Lower lobe of right lung (tissue), 2 donors: ENCODE measurements at places on chromosomes 6 and 20.

GRCh38 chr6:97440590-97441176 lies 157.7 kb upstream of the MMS22L start:
- no peak for DNase-seq

DNA sequence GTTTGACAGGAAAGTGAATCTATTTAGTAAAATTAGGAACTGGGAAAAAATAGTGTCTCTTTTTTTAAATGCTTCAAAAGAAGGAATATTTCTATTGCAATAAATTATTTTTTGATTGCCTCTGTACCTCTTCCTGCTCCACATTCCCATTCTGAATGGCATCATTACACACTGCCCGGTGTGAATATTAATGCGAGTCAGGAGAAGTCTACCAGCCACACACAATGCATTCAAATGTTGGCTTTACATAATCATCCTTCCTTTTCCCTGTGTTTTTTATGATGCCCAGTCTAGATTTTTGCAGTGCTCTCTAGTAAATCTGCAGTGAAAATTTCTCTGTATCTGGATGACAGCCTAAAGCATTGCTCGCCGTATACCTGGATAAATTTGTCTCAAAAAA lies 118.9 kb downstream of the SAMD5 start:
- DNase-seq: no peak

DNA sequence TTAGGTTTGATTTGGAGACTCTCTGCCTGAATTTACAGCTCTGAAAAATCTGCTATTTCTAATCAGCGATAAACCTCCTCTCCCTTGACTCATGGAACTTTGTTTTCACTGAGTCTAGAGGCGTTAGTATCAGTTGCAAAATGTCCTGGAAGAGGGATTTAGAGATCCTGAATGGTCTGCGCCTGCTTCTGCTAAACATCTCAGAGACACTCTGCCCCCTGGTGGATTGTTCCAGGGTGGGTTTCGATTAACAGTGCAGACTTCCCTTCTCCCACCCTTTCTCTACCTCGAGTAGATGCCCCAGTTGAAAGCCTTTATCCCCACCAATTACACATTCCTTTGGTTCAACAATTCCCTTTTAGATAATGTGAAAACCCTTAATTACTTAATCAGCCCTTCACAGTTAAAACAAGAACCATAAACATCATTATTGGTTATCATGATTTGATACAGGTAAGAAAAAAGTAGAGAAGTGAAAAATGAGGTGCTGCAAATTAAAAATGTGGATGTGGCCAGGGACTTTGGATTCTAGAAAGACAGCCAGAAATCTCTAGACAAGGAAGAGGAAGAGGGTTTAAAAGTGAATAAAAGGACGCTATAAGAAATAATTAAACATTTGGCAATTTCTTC lies 5.5 kb downstream of the HTR1B start:
- peak; percentile 47 for DNase-seq

GRCh38 chr20:50815162-50815989 lies 20.5 kb downstream of the BCAS4 start:
- DNase-seq: peak; percentile 64

DNA sequence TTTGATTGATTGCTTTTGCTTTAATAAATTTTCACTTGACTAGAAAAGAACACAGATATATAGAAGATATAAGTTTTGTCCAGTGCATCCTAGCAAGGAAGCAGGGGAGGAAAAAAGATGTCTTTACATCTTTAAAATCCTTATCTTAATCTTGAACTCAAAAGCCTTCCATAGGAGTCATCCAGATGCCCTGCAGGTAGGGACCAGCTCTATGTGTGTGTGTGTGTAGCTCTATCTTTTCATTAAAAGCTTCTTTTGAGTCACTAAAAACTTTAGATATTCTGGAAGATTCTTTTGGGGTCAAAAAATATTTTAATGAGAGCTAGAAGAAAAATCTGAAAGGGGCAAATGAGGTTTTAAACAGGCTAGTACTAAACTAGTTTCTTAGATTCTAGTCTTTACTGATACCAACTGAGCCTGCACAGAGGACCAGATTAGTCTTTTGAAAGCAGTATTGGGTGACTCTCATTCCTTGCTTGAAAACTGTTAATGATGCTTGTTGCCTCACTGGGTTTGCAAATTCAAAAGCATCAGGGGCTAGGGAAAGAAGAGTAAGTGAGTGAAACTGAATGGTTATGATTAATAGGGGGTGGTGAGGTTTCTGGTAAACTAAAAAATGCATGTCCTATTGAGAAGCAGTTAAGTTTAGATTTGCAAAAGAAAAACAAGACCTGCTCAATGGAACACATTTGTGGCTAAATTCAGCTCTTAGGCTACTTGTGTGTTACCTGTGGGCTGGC lies 40.6 kb upstream of the JAG1 start:
- DNase-seq: no peak

DNA sequence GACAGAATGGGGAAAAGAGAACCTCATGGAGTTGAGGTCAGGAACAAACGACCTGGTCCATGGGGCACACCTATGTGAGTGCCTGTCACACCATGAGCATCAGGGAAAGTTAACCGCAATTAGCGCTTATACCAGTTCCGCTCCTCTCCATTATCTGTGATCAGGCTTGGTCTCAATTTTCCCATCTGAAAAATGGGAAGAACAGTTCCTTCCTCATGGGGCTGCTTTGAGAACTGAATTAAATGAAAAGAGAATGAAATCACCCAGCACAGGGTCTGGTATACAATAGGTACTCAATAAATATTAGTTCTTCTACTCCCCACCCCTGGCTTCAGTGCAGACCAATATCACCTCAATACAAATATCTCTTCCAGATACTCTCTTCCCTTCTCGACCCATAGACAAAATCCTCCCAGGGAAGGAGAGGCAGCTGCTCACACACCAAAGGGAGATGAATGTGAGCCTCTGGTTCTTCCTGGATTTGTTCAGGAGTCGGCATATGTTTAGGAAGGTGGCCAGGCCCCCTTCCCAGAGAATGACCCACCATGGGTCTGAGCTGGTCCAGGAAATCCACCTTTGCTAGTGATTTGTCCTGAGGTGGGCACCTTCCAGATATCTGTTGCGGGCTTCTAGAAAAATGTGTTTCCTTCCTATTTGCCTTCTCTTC lies 2.4 kb upstream of the PTGIS start:
- no peak for DNase-seq

DNA sequence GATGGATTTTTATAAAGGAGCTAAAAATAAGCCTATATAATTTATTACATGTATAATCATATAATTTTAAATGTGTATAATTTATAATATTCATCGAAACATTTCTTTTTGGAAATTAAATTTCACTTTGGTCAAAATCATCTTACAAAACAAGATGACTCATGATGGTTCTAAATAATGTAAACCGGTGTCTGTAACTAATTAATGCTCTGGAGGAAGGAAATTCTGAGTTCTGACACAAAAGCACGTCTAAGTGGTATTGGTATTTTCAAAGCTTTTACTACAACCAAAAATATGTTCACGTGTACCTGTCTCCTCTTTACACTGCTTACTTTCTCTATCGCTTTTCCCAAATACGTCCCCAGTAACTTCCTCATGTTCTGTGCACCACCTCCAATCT lies 134.1 kb downstream of the MTHFD1L start:
- DNase-seq: no peak

GRCh38 chr6:4164456-4164855 lies 29.1 kb upstream of the ECI2 start:
- DNase-seq: no peak

GRCh38 chr6:170096191-170096802 lies 194.6 kb downstream of the DLL1 start:
- no peak for DNase-seq

GRCh38 chr6:15426901-15427300 lies 181.0 kb downstream of the JARID2 start:
- DNase-seq: no peak

DNA sequence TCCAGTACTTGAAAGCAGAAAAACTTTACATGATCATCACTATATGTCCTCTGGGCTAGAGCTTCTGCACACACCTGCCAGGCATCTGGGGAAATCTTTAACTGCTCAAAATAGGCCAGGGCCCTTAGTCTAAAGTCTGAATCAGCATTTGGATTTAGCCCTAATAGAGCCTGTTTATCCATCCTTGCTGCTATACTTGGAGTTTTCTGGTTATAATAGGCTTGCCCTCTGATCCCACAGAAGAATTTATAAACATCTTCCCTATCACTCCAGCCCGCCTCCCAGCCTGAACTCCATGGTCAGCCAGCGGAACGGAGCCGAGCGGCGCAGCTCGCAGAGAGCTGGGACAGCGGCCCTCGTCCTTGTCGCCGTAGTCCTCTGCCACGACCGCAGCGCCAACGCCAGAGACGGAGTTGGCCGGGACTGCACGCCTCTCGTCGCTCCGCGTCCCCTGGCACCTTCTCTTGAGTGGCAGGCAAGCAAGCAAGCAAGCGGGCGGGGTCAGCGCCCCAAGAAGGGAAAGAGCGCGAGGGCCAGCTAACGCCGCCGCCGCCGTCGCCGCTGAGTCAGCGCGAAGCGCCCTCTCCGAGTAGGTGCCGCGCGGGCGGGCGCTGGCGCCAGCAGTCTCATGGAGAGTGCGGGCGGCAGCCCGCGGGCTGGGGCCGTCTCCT lies 25.4 kb upstream of the ASIP start:
- peak; percentile 93 for DNase-seq

GRCh38 chr20:56098981-56099500 lies 93.7 kb upstream of the CBLN4 start:
- DNase-seq: no peak

- no peak for DNase-seq
These were observed 8.3 kb downstream of the SLPI start for GRCh38 chr20:45246109-45246508.

DNA sequence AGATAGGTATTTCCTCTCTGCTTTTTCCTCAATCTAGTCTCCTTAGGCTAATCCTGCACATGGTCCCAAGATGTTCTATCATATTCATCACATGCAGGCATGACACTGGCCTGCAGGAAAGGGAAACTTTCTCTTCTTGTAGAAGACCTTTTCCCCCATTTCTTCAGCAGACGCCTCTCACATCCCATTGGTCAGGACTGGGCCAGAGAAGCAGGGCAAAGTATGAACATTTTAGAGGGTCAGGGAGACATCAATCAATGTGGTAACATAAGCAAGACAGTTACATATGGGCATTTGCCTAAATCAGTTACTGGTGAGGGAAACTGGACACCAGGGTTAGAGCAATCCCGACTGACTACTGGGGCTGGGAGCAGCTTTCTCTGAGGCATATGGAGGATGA lies 90.1 kb downstream of the CRYBG1 start:
- no peak for DNase-seq

GRCh38 chr20:56873836-56874235 lies 244.7 kb downstream of the TFAP2C start:
- DNase-seq: no peak

DNA sequence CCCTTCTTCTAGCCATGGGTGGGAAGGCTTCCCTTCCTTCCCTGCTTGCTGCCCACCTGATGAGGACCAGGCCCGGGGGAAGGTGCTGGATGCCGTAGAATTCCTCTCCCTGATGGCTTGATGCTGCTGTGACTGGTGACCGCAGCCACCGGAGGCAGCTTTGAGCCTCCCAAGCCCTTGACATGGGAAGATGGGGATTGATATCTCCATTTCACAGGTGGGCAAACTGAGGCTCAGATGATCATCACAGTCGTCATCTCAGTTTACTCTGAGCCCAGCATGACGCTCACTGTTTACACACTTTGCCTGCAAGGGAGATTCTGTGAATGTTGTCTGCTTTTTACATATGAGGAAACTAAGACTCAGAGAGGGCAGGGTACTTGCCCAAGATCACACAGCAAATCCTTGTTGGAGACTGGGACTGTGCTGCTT lies 43.9 kb downstream of the SRC start:
- peak; percentile 29 for DNase-seq

- DNase-seq: no peak
These were observed 54.8 kb downstream of the SENP6 start for GRCh38 chr6:75656479-75656878.

DNA sequence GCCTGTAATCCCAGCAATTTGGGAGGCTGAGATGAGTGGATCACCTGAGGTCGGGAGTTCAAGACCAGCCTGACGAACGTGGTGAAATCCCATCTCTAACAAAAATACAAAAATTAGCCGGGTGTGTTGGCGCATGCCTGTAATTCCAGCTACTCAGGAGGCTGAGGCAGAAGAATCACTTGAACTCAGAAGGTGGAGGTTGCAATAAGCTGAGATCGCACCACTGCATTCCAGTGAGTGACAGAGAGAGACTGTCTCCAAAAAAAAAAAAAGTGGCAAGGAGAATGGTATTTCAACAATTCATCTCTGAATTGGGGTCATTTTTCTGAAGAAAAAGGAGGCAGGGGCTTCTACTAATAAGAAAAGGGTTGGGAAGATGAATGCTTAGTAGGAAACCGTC lies 111.5 kb upstream of the NHSL1 start:
- no peak for DNase-seq

DNA sequence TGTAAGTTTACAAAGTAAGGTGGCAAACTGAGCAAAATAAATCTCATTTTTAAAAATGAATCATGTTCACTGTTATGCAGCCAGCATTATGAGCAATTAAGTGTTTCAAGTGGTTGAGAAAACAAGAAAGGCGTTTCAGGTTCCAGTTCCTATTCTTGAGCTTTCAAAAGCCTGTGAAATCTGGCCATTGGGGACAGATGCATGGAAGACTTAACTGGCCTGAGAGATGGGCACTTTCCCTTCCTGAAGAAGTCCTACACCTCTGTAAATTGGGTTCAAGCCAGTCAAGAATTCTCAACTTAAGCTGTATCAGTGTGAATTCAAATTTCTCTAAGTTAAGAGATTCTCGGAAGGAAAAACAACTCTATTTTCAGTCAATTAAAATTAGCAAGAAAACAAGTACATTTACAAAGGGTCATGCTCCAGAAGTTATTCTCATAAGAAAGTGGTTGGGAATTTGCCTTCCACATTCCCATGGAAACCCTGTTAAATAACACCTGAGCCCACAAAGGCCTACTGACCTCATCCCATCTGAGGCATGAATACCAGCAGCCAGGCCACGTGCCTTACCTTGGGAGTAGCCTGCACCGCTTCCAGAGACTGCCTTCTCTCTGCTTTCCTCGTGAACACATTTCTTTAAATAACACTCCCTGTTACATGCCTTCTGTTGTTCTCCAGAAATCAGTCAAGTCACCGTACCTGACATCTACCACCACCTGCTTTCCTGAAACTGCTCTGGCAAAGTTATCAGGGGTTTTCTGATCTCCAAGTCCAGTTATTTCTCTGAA lies 19.4 kb downstream of the MAP3K5 start:
- no peak for DNase-seq

- no peak for DNase-seq
These were observed 10.7 kb downstream of the NR2E1 start for GRCh38 chr6:108176281-108177089.

DNA sequence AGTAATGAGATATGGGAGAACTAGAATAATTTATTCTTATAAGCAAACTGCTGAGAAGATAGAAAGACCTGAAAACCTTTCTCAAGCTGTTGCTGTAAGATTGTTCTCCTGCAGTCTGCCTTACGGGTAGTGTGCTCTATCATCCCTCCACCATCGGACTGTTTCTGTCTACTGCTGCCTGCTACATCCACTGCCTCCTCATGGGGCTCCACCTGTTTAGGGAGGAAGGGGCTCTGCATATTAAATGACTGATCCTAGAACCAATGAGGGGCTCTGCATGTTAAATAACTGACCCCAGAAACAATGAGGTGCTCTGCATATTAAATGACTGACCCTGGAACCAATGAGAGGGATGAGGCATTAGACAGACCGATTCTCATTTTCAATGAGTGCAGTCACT lies 654.6 kb downstream of the KIF16B start:
- no peak for DNase-seq

GRCh38 chr20:37567671-37568588 lies 40.3 kb upstream of the BLCAP start:
- DNase-seq: no peak

- DNase-seq: no peak
These were observed 227.4 kb downstream of the LRFN2 start for GRCh38 chr6:40359808-40360207.

GRCh38 chr6:112227411-112227810 lies 27.0 kb downstream of the LAMA4 start:
- no peak for DNase-seq

- no peak for DNase-seq
These were observed 13.3 kb upstream of the THBS2 start for GRCh38 chr6:169266746-169267591.
